Substantia nigra (tissue), 51 donors: ENCODE measurements at places on chromosomes 7 and 10.

DNA sequence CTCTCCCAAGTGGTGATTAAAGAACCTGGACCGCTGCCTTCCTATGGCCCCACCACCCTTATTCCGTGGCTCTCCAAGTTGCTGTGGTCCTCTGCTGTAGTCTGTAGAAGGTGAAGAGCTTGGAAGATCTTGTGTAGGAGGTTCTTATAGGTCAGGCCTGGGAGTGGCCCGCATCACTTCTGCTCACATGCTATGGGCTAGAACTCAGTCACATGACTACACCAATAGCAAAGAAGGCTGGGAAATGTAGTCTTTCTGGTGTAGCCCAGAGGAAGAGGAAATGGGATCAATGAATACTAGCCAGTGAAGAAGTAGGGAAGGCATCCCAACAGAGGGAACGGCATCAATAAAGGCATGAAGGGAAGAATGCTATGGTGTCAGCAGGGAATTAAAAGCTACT is 41.3 kb upstream of the AOAH start:
- no peak for DNase-seq

- DNase-seq = no peak
These were observed 24.0 kb upstream of the TMEM213 start for GRCh38 chr7:138773817-138774216.

DNA sequence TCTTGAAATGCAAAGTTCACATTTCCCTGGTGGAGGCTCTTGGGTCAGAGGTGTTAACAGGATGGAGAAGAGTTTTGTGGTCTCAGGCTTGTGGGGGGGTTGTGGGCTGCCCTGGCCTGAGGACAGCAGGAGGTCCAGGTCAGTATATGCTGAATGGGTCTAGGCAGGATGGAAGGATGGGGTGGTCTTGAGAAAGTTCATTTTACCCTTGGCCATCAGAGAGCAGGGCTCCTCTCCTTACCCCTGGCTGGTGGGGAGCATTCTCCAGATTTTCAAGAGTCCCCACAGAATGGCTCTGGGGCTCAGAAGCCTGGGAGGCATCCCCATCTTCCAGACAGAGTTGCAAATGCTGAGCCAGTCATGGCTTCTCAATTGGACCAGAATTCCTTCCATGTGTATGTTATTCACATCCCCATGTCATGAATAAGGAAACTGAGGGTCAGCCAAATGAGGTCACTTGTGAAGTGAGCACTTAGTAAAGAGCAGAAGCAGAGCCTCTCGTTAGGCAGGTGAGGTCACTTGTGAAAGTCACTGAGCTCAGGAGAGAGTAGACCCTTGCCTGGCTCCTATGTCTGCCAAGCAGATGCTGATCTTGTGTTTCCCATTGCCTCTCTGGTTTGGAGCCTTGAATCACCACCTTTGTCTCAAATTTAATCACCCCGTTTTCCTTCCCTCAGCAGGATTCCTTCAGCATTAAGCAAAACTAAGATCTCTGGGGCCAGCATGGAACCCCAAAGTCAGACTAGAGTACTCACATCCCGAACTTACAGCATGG is 33.0 kb downstream of the MBL2 start:
- no peak for DNase-seq

DNA sequence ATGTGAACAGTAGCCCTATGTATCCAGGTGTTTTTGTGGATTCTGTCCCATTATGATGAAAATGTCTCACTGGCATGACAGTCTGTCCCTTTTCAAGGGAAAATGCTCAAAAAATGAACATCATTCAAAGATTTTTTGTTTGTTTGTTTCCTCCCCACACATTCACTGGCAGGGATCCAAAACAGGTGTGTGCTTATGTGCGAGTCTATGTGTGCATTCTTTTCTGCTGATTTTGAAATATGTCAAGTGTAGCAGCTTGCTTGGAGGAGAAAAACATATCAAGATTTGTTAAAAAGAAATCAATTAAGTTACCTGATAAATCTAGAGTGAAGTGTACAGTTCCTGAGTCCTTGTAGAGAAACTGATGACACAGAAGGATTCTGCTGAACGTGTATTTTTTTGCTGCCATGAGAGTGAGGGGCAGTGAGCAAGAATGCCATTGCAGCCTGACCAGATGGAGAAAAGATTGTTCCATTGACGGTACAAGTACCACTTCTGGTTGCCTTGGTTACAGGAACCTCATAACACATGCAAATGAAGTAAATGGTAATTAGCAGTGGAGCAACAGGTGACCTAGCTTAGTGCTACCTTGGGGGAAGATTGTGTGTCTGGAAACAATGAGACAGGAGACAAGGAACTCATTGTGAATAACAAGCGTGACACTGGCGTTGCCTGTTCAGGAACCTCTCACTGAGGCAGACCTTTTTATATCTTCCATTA is 277.4 kb upstream of the PHYHIPL start:
- DNase-seq = no peak

DNA sequence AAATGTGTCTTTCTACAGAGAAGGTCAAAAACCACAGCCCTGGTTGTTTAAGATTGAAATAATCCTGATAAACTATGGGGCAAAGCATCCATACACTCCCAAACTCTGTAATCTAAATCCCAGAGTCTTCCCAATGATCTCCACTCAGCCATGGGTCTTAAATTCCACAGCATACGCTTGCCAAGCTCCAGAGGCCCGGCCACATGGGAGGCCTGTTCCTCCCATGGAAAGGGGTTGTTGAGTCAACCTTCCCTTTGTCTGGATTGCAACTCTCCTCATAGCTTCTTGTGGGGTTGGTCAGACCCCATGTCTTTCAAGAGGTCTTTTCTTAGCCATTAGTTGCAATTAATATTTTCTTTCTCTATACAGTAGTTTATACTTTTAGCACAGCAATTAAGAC is 718 bp upstream of the STEAP4 start:
- no peak for DNase-seq

- DNase-seq = no peak
These were observed 189.3 kb downstream of the CUX1 start for GRCh38 chr7:102006695-102007094.

GRCh38 chr7:79093421-79093820 is 360.0 kb downstream of the MAGI2 start:
- DNase-seq = no peak

- DNase-seq = no peak
These were observed 20.1 kb downstream of the CCSER2 start for GRCh38 chr10:84348447-84348846.

DNA sequence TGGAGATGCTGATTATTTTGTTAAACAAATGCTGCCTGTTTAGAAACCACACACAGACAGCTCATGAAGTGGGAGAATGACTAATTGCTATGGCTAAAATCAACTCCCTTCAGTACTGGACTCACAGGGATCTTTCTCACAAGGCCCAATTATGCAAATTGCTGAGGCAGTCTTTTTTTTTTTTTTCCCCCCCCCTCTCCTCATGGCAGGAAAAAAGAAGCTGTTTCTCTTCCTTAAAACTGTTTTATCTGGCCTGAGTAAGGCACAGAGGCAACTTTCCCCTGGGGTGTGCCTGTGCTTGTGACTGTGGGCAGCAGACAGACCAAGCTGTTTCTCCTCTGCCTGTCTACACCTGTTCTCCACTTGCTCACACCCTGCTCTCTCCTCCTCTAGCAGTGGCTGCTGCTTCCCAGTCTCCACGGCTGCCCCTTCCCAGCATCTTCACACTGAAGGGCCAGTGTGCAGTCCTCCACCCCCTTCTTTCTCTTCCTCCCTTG is 65.4 kb upstream of the STEAP1B start:
- DNase-seq = no peak

DNA sequence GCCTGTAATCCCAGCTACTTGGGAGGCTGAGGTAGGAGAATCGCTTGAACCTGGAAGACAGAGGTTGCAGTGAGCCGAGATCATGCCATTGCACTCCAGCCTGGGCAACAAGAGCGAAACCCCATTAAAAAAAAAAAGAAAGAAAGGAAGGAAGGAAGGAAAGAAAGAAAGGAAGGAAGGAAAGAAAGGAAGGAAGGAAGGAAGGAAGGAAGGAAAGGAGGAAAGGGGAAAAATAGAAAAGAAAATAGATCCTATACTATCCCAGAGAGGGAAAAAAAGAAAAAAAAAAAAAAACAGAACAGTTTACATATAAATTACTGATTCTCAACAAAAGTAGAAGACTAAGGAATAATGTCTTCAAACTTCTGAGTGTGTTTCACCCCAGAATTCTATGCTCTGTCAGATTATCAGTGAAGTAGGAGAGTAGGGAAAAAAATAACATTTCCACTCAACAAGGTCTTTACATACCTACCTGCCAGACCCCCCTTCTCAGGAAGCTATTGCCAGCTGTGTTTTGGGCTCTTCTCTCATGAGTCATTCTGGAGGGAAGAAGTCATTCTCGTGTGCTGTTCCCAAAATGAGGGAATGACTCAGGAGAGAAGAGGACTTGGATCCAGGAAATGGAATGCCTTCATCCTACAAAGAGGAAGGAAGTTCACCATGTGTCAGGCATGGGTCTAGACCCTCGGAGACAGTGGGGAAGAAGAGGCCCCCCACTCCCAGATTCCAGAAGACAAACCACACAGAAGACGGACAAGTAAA is 20.9 kb downstream of the RGS10 start:
- no peak for DNase-seq

DNA sequence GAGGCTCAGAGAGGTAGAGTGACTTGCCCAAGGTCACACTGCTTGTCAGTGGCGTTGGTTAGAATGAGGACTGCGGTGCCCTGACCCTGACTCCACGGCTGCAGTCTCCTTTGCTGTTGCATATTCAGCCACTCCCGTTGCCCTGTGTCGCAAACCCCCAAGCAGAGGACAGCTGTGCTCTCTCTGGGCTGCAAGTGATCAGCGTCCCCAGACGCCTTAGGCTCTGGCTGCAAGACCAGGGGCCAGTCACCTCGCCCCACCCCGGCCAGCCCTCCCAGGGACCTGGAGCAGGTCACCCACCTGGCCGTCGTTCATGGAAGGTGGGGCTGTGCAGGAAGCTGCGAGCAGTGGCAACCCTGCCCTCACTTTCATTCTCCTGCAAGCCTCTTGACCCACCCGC is 51.7 kb upstream of the NANOS1 start:
- DNase-seq = no peak

GRCh38 chr10:44478040-44478439 is 93.1 kb upstream of the CXCL12 start:
- DNase-seq = no peak

DNA sequence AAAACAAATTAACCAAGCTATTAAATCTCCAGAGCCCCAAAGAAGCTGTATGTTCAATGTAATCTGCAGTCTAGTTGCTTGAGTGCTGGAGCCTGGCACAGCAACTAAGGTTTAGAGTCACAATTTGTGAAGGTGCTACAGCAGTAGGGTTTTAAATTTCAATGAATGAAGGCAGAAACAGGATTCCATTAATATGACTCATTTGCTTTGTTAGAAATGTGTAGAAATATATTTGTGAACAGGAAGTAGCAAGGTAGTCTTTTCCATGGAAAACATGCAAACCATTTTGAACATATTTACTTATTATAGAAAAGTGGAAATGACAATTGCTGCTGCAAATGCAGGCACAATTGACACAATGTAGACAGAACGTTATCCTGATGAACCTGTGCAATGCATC is 149.0 kb upstream of the STEAP4 start:
- no peak for DNase-seq

- no peak for DNase-seq
These were observed 1.9 kb upstream of the ARL4A start for GRCh38 chr7:12685550-12685949.

- no peak for DNase-seq
These were observed 14.0 kb downstream of the KNDC1 start for GRCh38 chr10:133173860-133174640.

DNA sequence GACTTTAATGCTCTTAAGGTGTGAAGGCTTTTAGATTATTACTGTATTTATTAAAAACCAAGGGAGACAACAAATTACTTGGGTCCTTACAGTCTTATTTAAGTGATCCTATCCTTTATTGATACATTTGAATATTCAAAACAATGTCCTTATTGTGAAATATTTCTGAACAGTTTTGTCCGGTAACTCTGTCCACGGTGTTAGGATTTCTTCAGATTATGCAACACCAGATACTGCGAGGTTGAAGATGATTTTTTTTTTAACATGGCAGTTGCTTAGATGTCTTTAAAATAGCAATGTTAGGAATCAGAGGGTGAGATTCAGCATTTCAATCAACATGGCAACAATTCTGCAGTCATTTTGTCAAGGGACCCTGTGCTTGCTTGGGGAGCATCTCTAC is 176.5 kb downstream of the CSTF2T start:
- no peak for DNase-seq

DNA sequence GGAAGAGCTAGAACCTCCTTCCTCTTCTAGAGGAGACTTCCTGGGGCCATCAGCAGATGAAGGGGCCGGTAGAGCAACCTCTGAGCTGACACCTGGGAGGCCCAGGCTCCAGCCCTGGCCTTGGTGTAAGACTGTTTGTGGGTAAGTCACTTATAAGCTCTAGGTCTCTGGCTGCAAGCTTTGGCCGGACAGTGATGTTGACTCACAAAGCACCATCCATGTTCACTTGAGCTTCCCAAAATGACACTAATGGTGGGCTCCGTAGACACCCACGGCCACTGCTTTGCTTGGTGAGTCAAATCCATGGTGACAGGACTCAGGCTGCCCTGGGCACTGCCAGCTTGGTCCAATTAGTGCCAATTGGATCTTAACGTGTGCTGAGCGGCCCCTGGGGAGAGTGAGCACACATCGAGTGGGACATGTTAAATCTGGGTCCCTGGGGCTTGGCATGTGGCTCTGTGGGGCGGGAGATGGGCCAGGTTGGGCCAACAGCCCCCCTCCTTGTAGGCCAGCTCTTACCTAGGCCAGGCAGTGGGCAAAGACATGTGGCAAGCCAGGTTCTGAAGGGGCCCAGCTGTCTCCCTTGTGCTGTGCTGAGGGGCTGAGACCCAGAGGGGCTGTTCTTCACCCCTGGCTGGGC is 16.7 kb downstream of the NEURL1 start:
- no peak for DNase-seq

DNA sequence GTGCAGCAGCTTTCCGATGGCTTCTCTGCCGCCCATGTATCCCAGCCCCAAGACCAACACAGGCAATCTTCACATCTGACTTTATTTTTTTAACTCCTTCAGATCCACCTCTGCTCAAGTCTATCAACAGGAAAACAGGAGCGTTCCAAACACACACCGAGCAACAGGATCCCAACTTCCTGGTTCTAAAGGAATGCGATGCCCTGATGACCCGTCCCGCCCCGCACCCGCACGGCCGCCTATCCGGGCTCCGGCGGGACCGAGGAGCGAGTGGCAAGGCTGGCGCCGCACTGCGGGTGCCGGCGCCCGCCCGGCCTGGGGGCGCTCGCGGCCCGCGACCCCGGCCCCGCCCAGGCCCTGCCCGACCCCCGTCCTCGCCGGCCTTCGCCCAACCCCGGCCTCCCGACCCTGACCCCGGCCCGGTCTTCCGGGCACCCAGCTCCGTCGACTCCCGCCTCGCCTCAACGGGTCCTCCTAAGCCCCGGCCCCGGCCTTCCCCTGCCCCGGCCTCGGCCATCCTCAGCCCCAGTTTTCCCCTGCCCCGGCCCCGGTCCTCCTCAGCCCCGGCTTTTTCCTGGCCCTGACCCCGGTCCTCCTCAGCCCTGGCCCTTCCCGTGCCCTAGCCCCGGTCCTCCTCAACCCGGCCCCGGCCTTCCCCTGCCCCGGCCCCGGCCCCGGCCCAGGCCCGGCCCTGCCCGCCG is 730 bp downstream of the LARP4B start:
- DNase-seq = no peak
